NCI-H1048 (cell line): ENCODE measurements at places on chromosomes 4 and X.

- DNase-seq: no peak
These were observed 15.7 kb upstream of the BANK1 start for GRCh38 chr4:101774807-101775206.

DNA sequence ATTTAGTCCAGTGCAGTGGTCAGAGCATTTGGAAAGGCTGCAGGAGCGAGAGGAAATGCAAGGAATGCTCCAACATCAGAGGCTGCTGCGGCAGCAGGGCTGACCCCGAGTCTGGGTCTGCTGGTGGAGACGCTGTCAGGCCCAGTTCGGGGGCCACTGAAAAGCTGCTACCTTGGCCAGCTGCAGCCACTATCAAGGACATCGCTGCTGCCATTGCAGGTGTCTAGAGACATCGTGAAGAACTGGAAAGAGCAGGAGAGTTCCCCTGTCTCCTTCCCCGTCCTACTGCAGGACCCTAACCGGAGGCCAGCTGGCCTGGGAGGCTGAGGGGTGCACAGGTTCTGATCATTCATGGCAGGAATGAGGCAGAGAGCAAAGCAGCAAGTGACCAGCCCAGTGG, 29.5 kb upstream of the GPR78 start:
- no peak for DNase-seq

DNA sequence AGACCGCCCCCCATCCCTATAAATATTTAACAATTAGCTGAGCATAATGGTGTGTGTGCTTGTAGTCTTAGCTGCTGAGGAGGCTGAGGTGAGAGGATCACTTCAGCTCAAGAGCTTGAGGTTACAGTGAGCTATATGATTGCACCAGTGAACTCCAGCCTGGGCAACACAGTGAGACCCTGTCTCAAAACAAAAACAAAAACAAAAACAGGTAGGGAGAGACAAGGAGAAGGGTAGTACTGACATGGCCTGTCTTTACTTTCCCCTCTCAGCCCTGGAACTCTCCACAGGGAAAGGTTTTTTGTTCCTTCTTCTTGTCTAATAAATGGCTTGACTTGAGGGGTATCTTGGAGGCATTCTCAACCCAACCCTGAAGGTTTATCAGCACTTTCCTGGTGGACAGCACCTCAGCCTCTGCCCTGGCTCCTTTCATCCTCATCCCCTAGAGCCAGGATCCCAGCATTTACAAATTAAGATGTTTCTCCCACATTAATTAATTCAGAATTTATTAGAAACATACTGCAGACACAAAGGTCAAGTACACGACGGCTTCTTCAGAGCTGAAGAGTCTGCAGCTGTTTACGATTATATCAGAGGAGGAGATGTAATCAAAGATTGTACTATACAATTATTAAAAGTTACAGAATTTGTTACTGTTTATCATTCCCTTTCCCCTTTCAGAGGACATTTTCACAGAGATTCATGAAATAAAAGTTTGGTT, 131.8 kb downstream of the AFF1 start:
- no peak for DNase-seq

DNA sequence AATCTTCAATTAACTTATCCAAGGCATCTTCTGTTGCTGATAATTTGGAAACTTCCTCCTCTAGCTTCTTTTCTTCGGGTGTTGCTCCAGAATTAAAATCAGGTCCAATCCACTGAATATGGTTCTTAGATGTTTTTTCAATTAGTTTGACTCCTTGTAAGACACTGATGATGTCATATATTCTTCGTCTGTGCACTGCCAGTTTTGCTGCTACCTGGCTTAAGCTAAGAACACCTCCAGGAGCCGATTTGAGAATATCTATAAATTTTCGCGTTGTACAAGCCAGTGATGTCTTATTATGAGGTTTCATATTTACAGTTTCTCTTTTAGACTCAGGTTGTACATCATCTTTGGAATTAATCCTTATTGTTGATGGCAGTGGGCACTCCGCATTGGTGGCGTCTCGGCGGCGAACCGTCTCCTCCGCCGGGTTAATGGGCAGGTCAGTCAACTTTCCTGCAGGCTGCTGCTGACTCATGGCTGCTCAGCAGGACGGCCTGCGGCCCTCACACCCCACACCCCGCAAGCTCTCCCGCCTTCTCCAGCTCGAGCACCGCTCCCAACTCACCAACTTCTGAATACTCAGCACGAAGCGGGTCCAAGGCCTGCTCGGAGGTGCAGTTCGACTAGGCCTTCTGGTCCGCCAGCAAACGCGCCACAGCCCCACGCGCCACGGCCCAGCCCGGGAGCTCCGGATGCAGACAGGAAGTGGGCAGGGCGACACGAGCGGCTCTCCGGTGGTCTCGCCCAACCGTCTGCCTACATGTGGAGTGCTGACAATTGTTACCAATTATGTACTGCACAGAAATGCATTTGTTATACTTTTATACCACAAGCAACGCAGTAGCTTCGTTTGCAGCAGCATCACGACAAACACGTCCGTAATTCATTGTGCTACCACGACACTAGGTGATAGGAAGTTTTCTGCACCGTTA, 49.2 kb upstream of the FHL1 start:
- DNase-seq: no peak

DNA sequence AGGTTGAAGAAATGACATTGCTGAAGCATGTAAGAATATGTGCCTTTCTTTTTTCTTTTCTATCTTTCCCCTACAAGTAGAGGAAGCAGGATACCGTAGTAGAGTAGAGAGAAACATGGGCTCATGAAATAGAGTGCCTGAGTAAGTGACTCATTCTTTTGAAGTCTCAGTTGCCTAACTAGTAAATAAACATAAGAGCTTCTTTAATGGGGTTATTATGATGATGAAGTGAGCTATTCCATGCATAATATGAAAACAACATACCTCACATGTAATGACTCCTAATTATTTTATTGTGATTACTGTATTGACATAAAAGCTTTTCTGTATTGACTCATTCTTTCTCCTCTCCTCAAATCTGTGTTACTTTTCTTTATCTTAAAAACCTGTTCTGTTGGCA, 1538.2 kb downstream of the TECRL start:
- DNase-seq: no peak
